ENCODE measurements at places on chromosomes 1 and 21.

GRCh38 chr1:244246334-244246733, 195.3 kb downstream of the ZBTB18 start:
- no peak for DNase-seq

- DNase-seq, result no peak
These were observed 55.0 kb downstream of the ADARB1 start for GRCh38 chr21:45129189-45129923.

DNA sequence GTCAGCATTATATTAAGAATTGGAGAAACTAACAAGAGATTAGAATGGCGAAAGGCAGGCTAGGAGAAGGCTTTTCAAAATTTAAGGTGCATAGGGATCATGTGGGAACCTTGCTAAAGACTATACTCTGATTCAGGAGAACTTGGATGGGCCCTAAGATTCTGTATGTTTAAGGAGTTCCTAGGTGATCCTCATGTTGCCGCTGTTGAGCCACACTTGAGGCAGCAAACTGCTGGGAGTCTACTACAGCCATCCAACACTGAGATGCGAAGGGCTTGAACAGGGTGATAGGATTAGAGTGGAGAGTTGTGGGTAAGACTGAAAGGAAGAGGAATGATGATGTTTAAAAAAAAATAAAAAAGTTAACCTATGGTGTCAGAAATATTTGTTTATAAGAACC, 1013.2 kb downstream of the MRPL39 start:
- DNase-seq, result no peak

GRCh38 chr1:109530457-109531087, 9.1 kb upstream of the GPR61 start:
- peak; percentile 54 for DNase-seq

GRCh38 chr21:41880153-41880552, 1.0 kb upstream of the PRDM15 start:
- no peak for DNase-seq

GRCh38 chr1:85940656-85941306, 215.8 kb downstream of the COL24A1 start:
- DNase-seq, result no peak

- DNase-seq, result no peak
These were observed 48.8 kb downstream of the XPR1 start for GRCh38 chr1:180680558-180681144.

Measured in WERI-Rb-1 (cell line).